ENCODE measurements at places on chromosomes 5 and 9.

DNA sequence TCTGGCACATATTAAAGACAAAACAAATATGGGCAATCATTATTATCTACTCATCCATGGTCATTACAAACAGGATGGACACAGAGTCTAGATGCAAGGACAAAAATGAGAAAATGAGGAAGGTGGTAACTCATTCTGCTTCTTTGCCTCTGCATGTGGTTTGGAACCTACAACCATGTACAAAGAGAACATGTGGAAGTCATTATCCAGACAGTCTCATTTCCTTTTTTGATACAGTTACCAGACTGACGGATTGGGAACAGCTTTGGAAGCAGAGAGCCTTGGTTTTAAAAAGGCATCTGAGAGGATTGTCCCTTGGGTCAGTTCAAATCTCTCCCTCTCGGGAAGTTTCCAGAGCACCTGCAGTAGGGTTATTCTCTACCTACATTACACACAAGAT, 433.4 kb upstream of the TNC start:
- DNase-seq = no peak

DNA sequence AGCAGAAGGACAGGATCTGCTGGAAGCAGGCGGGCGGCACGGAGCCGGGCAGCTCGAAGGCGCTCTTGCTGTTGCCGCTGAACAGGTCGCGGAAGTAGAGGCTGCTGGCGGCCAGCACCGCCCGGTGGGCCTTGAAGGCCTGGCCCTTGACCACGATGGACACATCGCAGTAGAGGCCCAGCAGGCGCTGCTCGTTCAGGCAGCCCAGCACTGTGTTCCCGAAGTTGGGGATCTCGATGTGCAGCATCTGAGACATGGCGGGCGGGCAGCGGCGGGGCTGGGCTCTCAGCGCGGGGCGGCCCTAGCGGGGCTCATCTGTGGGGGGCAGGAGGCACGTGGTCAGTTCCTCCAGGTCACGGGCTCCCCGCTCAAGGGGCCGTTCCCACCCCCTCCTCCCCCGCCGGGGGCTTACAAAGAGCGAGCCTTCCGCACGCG, 44.8 kb downstream of the NACC2 start:
- no peak for DNase-seq

DNA sequence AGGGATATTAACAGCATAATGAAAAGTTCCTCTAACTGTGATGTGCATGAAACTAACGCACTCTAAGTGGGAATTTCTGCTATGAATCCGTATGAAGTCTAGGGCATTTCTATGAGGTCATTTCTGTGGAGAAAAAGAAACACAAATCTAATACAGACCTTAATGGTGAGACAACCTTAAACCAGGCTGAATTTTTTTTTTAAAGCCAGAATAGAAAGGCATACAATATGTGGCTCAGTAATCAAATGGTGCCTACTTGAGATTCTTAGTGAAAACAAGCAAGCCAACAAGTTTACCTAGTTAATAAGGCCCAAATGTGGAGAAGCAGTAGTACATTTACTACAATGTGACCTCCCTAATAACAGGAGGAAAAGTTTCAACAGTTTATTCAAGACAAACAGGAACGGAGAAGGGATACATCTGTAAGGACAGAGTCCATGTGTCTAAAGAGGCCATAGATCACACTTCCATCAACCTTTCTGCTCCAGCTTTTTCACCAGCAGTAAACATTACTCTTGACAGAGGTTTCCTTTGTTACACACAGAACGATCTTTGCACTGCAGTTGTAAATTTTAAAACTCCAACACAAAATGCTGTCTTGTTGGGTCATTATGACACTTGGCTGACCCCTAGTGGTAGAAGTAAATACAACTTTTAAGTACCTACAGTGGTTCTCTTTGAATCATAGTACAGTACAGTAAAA, 26.2 kb downstream of the CARNMT1 start:
- no peak for DNase-seq

- DNase-seq = no peak
Measured at GRCh38 chr9:34310215-34310614, 18.9 kb downstream of the KIF24 start.

DNA sequence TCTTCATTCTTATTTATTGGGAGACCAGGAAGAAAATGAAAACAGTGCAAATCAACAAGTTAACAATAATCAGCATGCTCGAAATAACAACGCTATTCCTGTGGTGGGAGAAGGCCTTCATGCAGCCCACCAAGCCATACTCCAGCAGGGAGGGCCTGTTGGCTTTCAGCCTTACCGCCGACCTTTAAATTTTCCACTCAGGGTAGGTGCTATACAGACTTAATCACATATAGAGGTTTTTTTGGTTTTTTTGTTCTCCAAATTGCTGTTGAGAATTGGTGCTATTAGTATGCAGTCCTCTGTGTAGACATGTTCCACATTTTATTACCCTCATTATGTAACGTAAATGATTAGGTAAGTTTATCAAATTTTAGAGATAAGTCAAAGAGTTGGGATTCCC, 30.3 kb upstream of the ROPN1L start:
- no peak for DNase-seq

DNA sequence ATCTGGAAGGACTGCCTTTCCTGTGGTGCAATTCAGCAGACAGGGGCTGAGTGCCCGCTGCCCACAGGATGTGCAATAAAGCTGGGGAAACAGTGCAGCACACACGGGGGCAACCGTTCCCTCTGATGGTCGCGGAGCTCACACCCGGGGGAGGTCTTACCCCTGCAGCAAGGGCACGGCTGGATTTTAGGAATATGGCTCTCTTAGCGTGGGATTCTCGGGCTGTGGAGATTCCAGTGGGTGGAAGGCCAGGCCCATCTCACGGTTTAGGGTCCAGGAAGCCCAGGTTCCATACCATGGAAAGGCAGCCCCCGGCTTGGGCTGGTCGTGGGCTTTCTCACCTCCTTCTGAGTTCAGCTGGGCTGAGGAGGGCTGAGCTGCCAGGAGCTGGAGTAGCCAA, 244.1 kb downstream of the MED10 start:
- no peak for DNase-seq

DNA sequence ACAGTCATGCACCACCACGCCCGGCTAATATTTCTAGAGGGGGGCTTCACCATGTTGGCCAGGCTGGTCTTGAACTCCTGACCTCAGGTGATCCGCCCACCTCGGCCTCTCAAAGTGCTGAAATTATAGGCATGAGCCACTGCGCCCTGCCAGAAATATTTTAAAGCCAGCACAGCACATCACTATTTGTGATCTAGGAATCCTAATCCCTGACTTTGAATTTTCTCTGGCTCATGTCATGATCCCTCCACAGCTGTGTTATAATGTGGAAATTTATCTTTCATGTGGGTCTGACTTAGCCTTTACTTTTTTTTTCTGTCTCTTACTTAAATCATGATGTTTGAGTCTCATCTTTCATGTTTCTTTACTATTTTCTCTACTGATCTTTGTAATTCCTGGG, 18.7 kb upstream of the ITGA1 start:
- DNase-seq = no peak

DNA sequence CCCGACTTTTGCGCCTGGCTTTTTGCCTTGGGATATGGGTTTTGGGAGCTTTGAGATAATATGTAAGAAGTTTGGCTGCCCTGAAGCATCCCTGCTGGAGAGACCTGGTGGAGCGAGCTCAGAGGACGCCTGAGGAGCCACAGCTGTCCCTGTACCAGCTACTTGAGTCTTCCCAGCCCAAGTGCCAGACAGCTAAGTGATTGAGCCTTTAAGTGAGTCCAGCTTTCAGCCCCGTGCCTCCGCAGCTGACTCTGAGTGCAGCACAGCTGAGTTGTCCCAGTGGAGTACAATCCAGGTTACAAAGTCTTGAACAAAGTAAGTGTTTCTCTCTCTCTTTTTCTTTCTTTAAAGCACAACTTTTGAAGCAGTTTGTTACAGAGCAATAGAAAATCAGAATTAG, 203.8 kb upstream of the DAP start:
- DNase-seq = no peak

DNA sequence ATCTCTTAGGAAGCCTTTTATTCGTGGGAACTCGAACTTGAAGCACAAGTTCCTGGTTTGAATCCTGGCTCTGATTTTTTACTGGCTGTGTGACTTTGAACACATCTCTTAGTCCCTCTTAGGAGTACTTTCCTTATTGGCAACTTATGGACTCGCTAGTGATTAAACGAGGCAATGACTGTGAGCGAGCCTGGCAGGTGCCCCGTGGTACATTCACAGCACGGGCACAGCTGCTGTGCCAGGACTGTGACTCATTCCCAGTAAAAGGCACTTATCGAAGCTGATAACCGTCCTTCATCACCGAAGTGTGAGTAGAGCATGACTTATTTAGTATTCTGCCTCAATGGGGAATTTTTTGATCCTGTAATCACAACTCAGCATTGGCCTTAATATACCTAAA, 22.7 kb downstream of the CFAP90 start:
- DNase-seq = no peak

- no peak for DNase-seq
Measured at GRCh38 chr5:131068076-131068475, 97.0 kb downstream of the HINT1 start.

DNA sequence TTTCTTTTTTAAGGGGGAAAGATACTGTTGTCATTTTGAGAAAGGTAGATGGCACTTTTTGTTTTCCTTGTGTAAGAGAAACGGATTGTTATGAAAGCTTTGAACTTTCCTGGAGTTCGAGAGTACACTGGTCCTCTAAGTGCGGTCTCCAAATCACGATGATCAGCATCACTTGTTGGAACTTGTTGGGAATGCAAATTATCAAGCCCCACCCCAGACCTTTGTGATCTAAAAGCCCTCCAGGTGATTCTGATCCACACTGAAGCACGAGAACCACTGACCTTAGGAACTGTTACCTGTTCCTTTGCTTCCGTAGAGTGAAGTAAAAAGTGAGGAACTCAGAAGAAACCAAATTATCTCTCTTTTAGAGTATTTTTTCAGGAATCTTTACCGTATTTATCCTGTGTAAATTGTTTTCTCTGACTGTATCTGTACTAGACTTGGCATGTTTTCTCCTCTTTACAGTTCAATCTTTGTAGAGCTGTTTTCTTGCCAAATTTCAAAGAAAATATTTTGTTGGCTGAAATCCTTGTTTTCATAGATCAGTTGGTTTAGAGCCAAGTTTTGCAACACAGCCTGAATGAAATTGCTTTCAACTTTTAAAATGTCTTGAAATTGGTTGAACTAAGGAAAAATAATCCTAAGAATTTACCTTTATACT, 4.0 kb downstream of the MAT2B start:
- no peak for DNase-seq

DNA sequence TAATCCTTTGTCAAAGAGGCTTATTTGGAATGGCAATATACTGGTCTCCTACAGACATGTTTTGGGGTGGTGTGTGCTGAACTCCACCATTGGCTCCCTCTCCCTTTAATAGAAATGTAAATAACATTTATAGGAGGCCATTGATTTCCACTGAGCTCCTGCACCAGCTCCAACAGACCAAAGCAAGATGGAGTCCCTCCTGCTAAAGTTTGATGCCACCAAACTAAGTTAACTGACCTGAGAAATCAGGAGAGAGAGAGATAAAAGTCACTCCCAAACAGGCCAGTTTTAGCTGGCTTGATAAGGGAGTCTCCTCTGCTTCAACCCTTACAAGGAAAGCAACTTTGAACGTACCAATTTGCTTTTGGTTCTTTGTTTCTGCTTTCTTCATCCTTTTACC, 8.1 kb upstream of the SPIN1 start:
- no peak for DNase-seq

DNA sequence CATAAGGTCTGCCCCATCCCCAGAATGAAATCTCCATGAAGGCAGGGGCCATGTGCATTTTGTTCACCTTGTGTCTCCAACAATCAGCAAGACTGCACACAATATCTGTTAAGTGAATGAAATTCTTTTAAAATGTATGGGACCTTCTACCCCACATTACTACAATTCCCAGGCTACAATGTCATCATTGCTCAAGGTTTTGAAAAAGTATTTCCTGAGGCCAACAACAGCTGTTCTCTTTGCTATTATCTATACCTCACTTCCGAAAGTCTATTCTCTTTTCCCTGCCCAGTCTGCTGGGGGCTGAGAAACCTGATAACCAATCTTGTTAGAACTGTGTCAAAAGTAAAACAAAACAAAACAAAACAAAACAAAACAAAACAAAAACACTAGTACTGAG, 29.2 kb downstream of the HOMER1 start:
- no peak for DNase-seq

DNA sequence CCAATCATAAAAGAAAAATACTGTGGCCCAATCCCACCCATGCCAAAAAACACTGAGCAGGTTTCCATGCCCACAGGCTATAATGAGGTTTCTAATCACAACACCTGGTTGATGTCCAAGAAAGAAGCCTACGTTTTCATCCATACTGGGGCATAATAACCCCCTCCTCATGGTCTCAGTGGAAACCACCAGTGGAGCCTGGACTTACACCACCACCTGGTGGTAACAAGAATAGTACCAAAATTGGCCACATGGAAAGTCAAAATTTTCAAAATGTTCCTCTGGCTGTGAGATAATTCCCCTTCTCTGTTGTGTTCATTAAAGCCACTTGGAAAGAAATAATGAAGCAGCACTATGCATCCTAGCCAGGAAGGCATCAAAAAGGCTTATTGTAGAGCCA, 687.3 kb upstream of the ST8SIA4 start:
- no peak for DNase-seq

Data from stimulated activated CD8-positive, alpha-beta memory T cell treated with anti-CD3 and anti-CD28 coated beads, Interleukin-7, amount 100 ng/mL, for 1 hour (primary cell).